Aorta (tissue), 5 donors: ENCODE measurements at places on chromosomes 1 and 21.

GRCh38 chr1:72137656-72138055, 144.7 kb downstream of the NEGR1 start:
- DNase-seq = no peak

DNA sequence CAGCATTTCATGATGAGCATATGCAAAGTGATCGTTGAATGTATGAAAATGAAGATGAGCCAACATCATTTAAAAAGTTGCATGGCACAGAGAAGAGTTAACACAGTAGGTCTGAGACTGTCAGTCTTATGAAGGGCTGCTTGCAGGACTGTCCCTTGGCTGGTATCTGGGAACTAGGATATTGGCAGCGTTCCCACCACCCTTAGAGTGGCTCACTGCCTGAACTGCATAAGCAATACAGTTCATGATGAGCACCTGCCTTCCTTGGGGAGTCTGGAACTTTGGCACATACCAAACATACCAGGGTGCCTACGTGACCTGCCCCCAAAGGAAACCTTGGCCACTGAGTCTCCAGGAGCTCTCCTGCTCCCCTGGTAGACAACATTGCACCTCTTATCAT, 161.8 kb downstream of the DSCAM start:
- no peak for DNase-seq

DNA sequence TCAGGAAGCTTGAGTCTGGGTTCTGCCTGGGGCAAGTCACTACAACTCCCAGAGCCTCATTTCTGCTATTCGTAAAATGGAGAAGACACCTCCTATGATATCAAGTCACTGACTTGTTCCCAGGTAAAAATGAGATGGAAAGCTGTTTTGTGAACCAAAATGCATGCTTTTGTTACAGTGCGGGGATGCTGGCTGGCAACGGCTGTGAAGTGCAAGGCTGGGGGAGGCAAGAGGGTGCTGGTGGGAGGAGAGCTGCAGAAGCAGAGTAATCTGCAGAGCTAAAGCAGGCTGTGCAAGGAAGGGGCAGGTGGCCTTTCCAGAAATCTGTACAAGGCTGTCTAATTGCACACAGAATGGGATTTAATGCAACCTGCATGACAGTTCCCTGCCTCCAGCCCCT, 150.9 kb downstream of the CNIH3 start:
- no peak for DNase-seq

DNA sequence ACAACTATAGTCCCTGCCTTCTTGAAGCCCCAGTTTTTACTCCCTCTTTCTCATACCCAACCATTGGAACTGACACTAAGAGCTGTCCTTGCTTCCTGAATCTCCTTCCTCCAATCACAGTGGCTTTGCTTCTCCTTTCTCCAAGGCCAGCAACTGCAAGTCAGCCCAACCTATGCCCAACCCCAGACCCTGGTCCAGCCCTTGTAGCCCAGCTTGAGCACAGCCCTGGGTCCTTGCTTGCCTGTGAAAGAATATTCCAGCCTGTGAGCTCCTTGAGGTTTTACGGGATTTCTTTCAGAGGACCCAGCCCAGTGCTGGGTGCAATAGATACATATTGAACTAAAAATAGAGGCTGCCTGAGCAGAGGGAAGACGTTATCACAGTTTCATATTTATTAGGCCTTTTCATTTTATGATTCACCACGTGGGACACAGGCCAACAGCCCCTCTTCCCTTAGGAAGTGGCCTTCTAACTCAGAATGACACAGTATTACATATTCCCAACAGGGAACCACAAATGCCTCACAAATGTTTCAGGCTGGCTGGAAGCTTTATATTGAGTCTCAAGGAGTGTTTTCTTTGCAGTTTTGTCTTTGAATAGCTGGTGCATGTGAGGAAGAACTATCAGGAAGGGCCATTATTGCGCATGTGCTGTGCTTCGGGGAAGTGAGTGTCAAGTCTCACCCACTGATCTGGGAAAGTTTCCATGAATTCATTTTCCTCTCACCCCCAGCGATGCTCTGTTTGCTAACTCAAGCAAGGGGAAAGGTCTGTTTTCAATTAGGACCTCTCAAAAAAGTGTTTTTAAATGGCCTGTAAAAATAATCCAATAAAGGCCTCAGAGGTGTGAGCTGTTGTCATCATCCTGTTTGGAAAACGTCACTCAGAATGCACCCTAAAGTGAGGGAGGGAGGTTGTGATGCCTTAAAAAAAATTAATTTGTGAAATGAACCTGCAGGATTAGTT, 92.3 kb upstream of the NFIA start:
- peak; percentile 82 for DNase-seq

DNA sequence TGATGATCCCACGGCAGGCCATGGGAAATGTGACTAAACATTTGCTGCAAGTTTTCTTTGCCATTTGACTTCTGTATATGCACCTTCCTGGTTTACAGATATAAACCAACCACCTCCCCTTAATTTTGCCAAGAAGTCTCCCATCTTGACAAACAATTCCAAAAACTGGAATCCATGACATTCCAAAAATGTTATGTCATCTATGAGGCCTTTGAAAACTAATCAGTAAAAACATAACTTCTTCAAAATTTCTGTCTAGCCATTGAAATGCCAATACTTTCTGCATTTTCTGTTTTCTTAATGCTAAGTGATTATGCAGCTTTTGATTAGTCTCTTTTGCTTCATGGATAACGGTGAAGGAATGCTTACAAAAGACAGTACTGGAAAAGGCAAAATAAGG, 84.1 kb downstream of the LYST start:
- DNase-seq = no peak

- DNase-seq = no peak
These were observed 2.2 kb downstream of the STMN1 start for GRCh38 chr1:25903986-25904385.
